ENCODE measurements at places on chromosomes 4 and X.

DNA sequence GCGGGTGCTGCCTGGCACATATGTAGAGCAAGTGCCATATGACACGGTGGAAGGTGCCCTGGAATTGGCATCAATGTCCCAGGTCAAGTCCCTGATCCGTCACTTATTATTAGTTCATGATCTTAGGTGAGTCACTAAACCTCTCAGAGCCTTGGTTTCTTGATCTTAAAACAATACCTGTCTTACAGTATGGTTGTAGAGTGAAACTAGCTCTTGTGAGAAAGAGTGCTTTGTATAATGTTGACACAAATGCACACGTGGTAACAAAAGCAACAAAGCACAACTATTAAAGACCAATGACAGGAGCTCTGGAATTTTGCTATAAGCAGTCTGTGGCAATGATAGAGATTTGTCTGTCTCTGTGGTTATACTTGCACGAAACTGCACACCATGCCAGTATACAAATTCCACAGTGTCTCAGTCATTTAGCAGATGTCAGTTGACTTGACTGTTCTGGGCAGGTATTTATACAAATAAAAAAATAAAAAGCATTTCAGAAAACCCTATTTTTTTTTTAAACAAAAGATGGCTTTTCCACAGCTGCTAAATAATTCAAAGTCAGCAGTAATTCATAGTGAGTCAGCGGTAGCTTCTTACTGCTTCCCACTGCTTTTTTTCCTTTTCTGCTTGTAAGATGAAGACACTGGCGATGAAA is 19.7 kb upstream of the ACSL1 start:
- peak; percentile 55 for DNase-seq

- DNase-seq: peak; percentile 74
These were observed 98.3 kb downstream of the DCLK2 start for GRCh38 chr4:150176547-150176946.

- peak; percentile 24 for DNase-seq
These were observed 999 bp upstream of the CTBP1 start for GRCh38 chr4:1249731-1250526.

- no peak for DNase-seq
These were observed 66.6 kb upstream of the IQSEC2 start for GRCh38 chrX:53347948-53348347.

- no peak for DNase-seq
These were observed 22.7 kb upstream of the RNF212 start for GRCh38 chr4:1136048-1136447.

GRCh38 chr4:108820492-108821350 is 57.9 kb upstream of the ETNPPL start:
- DNase-seq: no peak

- peak; percentile 83 for DNase-seq
These were observed 179.6 kb downstream of the SHROOM3 start for GRCh38 chr4:76614589-76614988.

DNA sequence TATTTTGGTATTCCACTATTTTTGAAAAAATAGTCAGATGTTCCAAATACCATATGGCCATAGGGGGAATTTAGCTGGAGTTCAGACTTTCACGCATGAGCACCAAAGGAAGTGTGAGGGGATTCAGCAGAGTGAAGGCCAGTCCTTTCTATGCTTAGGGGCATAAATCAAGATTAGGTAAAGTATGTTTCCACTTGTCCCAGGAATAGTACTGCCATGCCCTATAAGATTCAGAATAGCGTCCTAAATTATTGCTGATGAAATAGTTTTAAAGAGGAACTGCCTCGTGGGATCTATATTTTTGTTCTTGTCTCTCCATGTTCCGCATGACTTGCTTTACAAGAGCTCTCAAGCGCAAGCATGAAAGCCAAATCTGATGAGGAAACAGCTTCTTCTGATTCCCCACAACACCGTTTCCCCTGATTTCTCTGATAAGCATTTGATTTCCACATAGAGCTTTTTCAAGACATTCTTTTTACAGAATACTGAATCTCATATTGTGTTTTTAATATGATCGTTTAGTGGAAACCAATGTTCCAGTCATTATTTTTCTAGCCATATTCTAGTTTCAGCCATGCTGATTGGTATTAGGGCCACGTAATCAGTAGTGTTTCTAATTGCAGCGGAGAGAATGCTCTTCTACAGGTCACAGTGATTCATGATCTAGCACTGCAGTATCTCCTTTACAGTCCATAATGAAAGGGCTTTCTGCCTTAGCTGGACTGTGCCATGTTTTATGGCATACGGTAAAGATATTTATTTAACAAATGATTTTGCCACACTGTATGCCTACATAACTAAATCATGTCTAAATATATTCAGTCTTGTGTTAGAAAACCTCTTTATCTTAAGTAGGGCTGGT is 492.3 kb downstream of the CENPC start:
- DNase-seq: no peak

GRCh38 chrX:133454491-133454914 is 39.2 kb upstream of the GPC4 start:
- DNase-seq: no peak

- DNase-seq: no peak
These were observed 12.6 kb downstream of the SGMS2 start for GRCh38 chr4:107837317-107837716.

DNA sequence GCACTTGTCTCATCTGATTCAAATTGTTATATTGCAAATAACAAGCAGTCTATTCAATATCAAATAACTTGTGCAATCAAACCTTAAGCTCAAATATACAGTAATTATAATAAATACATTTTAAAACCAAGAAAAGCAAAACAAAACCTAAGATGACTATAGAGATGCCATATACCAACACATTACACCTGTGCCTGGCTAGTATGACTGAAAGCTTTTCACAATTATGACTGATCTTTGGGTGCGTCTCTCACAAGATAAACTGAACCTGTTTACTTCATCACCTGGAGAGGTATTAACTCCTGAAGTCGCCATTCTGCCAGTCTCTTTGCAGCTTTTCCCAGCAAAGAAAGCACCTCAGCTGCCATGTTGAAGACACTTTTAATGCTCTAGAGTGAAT is 41.3 kb downstream of the ACSL4 start:
- no peak for DNase-seq

DNA sequence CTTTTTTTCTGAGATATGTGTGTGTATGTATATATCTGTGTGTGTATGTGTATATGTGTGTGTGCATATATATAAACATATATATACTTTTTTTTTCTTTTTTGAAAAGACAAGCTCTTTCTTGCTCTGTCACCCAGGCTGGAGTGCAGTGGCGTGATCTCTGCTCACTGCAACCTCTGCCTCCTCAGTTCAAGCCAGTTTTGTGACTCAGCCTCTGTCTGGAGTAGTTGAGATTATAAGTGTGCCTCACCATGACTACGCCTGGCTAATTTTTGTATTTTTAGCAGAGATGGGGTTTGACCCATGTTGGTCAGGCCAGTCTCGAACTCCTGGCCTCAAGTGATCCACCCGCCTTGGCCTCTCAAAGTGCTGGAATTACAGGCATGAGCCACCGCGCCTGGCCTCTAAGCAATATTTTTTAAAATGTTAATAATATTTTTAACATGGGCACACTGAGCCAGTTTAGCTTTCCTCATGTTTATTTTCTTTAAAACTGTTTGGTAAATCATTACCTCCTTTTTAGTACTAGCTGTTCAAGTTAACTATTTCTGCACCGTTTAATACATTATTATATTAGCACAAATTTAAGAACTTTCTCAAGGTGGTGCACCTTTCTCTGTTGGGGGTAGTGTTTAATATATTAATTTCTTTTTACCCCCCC is 33.3 kb downstream of the BBS12 start:
- DNase-seq: peak; percentile 82

DNA sequence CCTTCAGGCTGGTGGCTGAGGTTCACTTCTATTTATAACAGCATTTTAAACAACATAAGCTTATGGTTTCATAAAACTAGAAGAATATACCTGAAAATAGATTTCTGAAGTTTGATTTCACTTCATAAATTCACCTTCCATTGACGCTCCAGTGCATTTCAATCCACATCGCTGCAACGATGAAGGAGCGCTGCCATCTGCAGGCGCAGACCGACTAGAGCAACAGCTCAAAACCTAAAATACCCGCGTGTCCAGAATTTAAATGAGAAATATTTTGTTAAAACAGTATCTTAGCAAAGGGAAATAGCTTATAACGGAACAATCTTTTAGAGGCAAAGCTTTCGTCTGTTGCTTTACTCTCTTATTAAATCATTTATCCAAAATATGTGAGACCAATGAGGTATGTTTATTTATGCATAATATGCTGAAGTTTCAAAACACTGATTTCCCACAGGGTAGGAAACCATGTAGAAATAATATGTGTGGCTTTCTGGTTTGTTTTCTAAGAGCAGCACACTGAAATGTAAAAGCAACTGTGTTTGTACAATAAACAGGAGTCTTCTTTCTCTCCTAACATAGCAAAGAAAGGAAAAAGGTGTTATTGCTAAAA is 816.4 kb upstream of the FRG1 start:
- no peak for DNase-seq

DNA sequence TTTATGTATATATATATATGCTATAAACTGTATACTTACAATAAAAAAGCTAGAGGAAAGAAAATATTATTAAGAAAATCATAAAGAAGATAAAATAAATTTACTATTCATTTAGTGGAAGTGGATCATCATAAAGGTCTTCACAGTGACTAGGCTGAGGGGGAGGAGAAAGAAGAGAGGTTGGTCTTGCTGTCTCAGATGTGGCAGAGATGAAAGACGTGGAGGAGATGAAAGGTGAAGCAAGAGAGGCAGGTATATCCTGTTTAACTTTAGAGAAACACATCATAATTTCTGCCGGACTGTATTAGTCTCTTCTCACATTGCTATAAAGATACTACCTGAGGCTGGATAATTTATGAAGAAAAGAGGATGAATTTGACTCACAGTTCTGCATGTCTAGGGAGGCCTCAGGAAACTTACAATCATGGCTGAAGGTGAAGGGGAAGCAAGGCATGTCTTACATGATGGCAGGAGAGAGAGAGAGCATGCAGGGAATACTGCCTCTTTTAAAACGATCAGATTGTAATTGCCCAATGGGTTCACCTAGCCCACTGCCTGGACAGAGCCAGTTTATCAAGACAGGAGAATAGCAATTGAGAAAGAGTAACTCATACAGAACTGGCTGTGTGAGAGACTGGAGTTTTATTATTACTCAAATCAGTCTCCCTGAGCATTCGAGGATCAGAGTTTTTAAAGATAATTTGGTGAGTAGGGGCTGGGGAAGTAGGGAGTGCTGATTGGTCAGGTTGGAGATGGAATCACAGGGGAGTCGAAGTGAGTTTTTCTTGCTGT is 22.1 kb upstream of the RRAGB start:
- no peak for DNase-seq

GRCh38 chrX:122934131-122934530 is 249.9 kb upstream of the GRIA3 start:
- DNase-seq: no peak

- peak; percentile 83 for DNase-seq
These were observed at the start of gene DCLK2 for GRCh38 chr4:150078041-150078578. DCLK2 (plus strand) TSS chr4:150078445; CDS start chr4:150079028, 583 bp downstream.

GRCh38 chr4:111268769-111269414 is 646.0 kb upstream of the PITX2 start:
- peak; percentile 27 for DNase-seq

DNA sequence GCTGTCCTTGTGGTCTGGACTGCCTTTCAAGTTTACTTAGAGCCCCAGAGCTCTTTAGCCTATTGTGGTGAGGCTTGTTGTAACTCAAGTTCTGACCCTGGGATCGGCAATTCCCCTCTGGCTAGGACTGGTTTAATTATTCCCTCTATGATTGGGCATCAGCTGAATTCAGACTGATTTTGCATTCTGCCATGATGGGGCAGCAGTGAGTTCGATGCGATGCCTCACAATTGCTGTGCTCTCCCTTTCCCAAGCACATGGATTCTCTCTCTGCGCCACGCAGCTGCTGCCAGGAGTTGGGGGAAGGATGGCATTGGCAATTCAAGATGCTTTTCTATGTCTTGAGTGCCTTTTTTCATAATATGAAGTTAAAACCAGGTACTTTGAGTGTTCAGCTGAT is 327.8 kb upstream of the CXorf51B start:
- DNase-seq: no peak

DNA sequence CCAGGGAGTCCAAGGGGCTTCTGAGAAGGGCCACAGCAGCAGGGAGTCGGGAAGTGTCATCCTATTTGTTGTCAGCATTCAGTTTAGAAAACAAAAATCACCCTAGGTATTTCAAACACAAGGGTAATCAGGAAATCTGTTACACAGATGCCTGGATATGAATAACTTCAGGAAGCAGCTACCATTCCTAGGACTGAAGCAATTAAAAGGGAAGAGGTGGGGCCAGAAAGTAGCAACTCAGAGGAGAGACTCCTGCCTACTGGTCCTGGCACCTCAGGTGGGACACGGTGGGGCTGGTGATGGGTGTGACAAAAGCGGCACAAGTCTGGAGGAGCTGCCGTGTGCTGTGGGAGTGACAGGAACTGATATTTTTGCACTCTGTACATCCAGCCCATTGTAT is 107.9 kb downstream of the PDGFRA start:
- no peak for DNase-seq

DNA sequence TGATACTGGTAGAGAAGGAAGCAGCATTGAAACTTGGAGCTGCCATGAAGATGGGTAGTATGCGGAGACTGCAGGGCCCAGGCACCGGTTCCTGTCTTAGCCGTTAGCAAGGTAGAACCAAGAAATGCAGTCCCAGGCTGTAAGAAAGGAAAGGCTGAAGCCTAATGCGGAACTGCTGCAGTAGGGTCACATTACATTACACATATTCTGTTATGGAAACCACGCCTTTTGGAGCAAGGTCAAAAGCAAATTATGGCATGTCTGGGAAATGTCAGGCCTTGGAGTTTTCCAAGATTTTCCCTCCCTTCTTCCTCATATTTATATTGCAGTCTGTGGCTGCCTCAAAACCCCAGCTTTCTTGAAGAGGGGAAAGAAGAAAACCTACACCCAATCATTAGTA is 204.8 kb upstream of the RASGEF1B start:
- no peak for DNase-seq

DNA sequence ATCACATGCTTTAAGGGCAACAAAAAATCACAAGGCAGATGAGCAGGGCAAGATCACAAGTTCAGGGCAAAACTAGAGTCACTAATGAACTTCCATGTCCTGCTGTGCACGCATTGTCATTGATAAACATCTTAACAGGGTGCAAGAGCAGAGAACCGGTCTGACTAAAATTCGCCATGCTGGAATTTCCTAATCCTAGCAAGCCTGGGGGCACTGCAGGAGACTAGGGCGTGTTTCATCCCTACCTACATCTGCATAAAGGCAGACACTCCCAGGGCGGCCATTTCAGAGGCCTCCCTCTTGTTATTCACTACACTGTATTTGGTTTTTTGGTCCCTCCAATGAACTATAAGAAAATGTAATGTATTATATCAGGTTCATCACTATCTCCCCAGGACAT is 203.6 kb downstream of the ARHGEF9 start:
- no peak for DNase-seq

- DNase-seq: no peak
These were observed 147.7 kb upstream of the GYPA start for GRCh38 chr4:144288011-144288903.

DNA sequence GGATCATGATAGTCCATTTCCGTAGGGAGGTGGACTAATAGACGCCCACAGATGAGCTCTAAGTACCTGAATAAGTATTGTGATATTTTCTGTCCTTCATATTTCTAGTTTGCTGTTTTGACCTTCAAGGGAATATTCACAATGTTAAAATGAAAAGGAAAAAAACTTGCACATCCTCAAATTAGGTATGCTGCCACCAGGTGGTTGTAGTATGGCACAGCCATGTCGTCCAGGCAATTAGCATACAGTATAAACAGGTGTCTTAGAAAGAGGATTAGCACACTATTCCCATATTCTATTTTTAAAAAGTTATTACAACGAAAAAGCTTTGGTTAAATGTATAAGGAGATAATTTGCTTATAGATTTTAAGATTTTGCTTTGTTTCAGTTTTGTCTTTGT is 802.0 kb downstream of the RPA4 start:
- no peak for DNase-seq

Data from GM04504 (cell line).